ENCODE measurements at places on chromosomes 13 and 19.

- peak; percentile 52 for DNase-seq
Measured at GRCh38 chr19:55544776-55545439, 435 bp downstream of the SBK3 start.

GRCh38 chr19:57830071-57830602 lies at the start of gene ZNF587B:
TSS of gene ZNF587B (plus strand) at chr19:57830299. CDS start at chr19:57830529, 230 bp downstream.
- DNase-seq: peak; percentile 92

- DNase-seq: peak; percentile 81
Measured at GRCh38 chr19:35267353-35267817, 1.4 kb upstream of the USF2 start.

GRCh38 chr13:100434010-100434763 lies 154.4 kb downstream of the GGACT start:
- no peak for DNase-seq

All from H7 (cell line).